SJSA1 (cell line): ENCODE measurements at places on chromosomes 13 and 19.

- no peak for DNase-seq
Observed at GRCh38 chr13:26326562-26326961, 72.6 kb downstream of the CDK8 start.

- DNase-seq = no peak
Observed at GRCh38 chr19:38209152-38209551, 14.9 kb downstream of the DPF1 start.

DNA sequence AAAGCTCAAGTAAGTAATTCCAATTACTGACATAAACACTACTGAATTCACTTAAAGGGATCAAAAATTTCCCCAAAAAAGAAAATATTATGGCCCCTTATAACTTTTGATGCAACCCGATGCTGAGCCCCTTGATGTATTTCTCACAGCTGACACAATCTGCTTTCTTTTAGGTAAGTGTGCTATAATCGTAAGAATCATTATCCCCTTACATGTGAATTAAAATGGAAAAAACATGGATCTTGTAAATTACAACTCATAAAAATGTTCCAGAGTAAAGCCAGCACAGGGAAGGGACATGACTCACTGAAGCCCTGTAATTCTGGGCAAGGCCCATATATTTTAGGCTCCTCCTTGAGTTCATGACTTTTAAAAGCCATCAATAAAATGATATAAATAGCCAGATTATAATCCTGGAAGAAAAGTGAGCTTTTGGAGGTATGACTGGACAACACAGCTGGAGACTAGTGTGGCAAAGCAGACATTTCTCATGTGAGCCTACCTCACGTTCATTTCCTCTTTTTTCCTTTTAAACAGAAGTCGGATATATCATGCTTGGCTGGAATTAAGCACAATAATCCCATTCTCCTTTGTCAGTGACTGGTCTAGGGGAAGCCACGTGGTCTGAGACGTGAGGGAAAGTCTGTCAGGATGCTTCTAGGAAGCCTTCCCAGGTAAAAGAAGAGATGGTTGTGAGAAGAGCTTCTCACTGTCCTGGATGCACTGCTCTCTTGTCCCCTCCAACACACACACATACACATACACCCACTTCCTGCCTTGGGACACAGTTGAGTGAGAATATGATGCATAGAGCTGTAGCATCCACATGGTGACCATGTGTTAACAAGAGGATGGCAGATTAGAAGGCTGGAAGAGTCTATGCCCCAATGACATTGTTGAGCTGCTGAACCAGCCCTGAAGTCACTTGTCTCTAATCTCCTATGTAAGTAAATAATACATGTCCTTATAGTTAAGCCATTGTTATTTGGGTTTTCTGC lies 165.4 kb downstream of the RGCC start:
- no peak for DNase-seq

GRCh38 chr19:41575998-41576397 lies at the start of gene CEACAM21:
Gene CEACAM21, plus strand, starts transcription at chr19:41576166. Its CDS starts 109 bp downstream, at chr19:41576275.
- no peak for DNase-seq
